ENCODE measurements at places on chromosomes 3 and 15.

DNA sequence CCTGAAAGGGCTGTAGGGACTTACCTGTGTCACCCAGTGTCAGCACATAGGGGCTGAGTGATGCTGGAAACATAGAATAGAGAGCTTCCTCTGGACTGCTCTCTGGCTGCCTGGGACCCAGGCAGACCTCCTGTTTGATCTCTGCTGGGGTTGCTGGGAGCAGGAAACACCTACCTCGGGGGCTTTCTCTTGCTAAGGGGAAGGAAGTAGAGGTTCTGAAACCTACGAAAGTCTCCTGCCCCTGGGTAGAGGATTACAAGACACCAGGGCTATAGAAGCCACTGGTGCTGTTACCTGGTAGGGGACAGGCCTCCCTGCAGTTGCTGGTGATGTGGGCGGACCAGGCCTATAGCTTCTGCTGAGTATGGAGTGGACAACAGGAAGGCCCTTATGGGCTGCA lies 81.7 kb downstream of the DHX30 start:
- DNase-seq: no peak

- DNase-seq: no peak
Observed at GRCh38 chr15:80554560-80554959, 140.6 kb upstream of the ABHD17C start.

GRCh38 chr3:94159062-94159828 lies 96.4 kb downstream of the NSUN3 start:
- DNase-seq: no peak

DNA sequence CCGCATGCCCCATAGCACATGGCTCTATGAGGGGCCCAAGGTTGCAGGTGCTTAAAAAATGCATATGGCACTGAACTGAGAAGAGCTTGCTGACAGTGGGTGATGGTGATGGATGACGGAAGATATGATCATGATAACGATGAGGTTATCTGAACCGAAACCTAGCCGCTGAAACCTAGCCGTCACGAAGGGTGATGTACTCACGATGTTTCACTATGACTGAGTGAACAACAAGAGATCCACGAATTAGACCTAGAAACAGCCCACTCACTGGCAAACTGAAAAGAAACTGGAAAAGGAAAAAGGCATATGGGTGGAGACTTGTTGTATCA lies 57.6 kb upstream of the BCL6 start:
- DNase-seq: peak; percentile 79

GRCh38 chr3:45635475-45636256 lies 41.1 kb downstream of the LIMD1 start:
- DNase-seq: no peak

GRCh38 chr3:101518421-101518871 lies 5.4 kb upstream of the SENP7 start:
- peak; percentile 75 for DNase-seq

- no peak for DNase-seq
Observed at GRCh38 chr3:169041677-169042171, 621.8 kb downstream of the MECOM start.

DNA sequence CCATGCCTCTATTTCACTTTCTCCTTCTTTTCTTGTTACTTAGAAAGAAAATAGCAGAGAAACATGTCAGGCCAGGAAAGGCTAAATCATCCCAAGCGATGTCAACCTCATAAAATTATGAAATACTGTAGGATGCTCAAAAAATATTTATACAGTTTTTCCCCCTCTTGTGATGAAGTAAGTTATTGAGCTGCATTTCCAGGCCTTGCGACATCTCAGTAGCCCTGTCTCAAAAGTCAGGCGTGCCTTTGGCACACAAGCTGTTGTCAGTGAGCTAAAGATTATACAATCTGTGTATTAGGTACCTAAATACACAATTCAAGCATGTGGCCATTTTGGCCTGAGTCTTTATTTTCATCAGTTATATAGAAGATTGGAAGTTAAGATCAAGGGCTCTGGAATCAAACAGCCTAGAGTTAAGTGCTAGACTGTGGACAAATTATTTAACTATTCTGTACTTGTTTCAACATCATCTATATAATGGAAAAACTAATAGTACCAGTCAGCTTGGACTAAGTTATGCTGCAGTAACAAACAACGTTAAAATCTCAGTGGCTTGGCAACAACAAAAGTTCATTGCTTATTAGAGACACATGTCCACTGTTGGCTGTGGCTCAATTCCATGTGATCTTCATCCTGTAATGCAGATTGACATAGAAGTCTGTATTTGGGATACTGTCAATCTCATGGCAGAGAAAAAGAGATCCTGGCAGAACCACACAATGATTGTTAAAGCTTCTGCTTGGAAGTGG lies 406.4 kb upstream of the PROK2 start:
- no peak for DNase-seq

GRCh38 chr3:1251282-1252060 lies 158.6 kb downstream of the CNTN6 start:
- no peak for DNase-seq

- DNase-seq: no peak
Observed at GRCh38 chr15:47888385-47889100, 171.2 kb downstream of the SEMA6D start.

DNA sequence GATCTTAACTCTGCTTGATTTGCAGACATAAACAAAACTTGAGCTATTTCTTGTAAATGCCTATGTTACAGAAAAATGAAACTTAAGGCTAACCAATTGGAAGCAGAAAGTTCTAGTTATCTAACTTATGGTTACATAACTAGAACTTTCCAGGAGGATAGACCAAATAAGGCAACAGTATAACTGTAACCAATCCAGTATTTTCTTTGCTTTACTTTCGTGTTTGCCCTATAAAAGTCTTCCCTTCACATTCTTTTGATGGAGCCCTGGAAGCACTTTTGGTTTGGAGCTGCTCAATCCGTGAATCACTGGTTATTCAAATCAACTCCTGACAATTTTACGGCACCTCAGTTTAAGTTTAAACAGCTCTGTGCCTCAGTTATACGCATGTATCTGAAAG lies 164.6 kb downstream of the SUCLG2 start:
- DNase-seq: no peak

- no peak for DNase-seq
Observed at GRCh38 chr3:42886294-42886822, 10.7 kb upstream of the CYP8B1 start.

DNA sequence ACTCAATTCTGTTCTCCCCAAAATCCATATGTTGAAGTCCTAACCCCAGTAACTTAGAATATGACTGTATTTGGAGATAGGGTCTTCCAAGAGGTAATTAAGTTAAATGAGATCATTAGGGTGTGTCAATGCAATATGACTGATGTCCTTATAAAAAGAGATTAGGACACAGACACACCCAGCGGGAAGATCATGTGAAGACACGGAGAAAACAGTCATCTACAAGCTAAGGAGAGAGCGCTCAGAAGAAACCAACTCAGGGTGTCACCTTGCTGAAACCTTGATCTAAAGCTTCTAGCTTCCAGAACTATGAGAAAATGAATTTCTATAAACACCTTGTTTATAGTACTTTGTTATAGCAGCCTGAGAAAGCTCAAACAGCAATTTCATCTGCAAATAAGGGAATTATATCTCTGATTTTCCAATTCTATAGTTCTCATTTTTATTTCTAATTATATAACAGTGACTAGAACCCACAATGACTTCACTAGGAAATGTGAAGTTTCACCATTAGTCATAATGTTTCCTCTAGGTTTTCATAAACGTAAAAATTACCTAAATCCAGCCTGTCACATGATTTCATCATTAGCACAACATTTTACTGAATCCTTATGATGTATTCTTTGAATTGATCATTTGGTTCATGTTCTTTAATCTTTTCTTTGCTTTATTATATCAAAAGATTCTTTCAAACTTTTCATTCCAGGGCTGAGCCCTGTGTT lies 459.1 kb upstream of the MDFIC2 start:
- DNase-seq: no peak

- DNase-seq: no peak
Observed at GRCh38 chr3:63004448-63004847, 129.2 kb upstream of the CADPS start.

GRCh38 chr3:425079-425478 lies 228.5 kb downstream of the CHL1 start:
- DNase-seq: no peak

DNA sequence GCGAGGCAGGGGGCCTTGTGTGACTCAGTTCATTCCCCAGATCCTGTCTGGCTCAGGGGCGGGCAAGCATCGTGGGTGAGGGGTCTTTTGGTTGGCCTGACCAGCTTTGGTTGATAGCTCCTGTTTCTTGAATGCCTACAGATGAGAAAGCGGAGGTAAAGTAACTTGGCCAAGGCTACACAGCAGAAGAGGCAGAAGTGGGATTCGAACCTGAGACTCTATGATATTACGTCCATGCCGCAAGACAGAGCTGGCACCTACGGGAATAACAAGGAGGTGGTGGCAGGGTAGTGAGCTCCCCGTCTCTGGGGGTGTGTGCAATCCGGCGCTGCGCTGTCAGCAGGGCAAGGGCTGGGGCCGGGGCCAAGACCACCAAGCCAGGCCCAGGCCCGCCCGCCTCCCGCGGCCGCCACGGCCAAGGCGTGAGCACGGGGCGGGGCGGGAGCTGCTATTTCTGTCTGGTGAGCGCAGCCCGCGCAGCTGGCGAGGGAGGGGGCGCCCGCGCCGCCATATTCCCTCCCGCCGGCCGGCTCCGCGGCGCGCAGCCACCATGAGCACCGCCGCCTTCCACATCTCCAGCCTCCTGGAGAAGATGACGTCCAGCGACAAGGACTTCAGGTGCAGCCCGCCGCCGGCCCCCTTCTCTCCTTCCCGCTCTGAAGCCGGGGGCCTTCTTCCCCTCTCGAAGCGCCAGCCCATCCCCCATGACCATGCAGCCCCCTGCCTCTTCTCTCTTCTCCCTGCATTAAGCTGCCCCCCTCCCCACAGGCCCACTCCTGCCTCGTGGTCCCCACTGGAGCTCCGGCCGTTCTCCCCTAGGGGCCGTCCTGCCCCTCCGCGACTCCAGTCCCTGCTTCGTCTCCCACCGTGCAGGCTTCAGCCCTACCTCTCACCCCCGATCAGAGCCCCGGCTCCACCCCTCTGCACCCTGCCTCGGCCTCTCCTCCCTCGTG lies at the start of gene CAND2:
TSS of gene CAND2 (plus strand) at position 510 of the 953 bp plus-strand sequence. CDS start at position 551, 41 bp downstream.
- peak; percentile 57 for DNase-seq

All from activated T-cell treated with anti-CD3 and anti-CD28 coated beads, Interleukin-2, amount 50 U/mL, for 72 hours (primary cell).